ENCODE measurements at places on chromosomes 4 and X.

DNA sequence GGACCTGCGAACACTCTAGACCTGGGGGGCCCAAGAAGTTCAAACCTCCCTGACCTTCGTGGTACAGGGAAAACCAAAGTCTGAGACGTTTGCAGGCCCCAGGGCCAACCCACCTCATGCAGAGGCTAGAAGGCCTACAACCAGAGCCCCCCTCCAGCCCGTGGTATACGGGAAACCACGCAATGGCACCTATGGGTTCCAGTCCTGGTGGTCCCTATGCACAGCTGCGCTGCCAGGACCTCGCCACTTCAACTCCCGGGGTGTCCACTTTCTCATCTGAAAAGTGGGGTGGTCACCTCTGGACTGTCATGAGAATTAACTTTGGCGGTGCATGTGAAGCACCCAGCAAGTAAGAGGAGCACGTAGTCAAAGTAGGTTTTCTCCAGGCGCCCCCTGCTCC, 8.4 kb upstream of the MSX1 start:
- no peak for DNase-seq

GRCh38 chr4:183438458-183439113, 5.8 kb upstream of the CDKN2AIP start:
- no peak for DNase-seq

- no peak for DNase-seq
Measured at GRCh38 chr4:168629566-168629965, 132.7 kb downstream of the PALLD start.

DNA sequence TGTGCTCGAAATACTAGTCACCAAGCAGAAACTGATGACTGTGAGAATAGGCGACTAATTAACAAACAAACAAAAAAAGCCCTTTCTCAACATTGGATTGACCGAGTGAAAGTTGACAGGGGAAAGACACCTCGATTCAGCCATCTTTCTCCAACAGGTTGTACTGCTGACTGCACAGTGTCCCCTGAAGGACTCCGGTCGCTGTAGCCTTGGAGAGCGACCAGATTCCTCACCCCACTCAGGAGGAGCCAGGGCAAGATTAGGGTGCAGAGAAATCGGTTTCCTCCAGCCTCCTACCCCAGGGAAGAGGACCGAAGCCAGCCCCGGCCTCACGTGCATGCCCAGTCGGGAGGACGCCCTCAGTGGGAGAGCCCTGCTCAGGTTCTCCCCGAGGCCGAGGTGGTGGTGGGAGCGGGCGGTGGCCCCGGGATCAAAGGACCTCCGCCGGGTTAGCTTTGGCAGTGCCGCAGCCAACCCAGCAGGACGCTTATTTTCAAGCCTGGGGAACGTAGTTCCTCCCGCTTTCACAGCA, 1.1 kb upstream of the RAP1GDS1 start:
- no peak for DNase-seq

DNA sequence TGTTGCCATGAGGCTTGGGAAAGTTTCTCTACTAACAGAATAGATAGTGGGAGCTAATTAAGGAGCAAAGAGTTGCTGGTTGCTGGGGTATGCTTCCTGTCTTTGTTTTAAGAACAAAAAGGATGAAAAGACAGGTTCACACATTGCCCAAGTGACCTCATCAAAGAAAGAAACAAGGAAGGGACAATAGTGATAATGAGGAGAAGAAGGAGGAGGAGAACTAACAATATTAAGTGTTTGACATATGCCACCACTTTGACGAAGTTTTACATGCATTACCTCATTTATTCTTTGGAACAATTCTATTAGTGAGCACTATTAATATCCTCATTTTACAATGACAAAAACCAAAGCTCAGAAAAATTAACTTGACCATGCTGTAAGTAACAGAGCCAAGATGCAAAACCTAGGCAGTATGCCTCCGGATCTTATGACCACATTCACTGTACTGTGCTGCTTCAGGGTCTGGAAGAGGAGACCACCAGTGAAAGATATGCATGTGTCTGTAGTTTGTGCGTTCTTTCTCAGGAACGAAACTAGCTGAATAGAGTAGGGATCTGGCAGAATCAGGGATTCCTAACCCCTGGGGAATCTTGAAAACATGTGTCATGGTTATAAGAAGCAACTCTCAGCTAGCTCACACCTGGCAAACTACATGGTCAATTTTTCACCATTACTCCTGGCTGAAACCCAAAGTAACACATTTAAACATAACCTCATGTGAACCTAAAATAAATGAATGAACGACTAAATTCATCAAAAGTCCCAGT, 83.8 kb downstream of the MOSPD2 start:
- no peak for DNase-seq

GRCh38 chr4:120018786-120019185, 47.9 kb downstream of the MAD2L1 start:
- no peak for DNase-seq

DNA sequence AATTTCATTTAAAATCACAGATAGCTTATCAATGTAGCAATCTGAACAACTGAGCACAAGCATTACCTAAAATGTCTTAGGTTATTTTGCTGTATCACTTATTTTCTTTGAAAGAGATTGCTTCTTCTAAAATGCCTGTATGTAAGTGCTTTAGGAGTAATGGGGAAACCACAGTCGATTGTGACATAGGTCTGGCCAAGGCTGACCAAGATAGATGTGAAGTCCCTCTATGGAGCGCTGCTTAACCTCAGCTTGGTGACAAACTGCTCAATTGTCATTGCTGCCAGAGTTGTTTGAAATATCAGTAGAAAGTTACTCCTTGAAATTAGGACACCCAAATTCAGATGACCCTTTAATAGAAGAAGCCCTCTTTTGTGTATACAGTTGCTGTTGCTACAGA, 401.9 kb upstream of the NDST4 start:
- DNase-seq: no peak

DNA sequence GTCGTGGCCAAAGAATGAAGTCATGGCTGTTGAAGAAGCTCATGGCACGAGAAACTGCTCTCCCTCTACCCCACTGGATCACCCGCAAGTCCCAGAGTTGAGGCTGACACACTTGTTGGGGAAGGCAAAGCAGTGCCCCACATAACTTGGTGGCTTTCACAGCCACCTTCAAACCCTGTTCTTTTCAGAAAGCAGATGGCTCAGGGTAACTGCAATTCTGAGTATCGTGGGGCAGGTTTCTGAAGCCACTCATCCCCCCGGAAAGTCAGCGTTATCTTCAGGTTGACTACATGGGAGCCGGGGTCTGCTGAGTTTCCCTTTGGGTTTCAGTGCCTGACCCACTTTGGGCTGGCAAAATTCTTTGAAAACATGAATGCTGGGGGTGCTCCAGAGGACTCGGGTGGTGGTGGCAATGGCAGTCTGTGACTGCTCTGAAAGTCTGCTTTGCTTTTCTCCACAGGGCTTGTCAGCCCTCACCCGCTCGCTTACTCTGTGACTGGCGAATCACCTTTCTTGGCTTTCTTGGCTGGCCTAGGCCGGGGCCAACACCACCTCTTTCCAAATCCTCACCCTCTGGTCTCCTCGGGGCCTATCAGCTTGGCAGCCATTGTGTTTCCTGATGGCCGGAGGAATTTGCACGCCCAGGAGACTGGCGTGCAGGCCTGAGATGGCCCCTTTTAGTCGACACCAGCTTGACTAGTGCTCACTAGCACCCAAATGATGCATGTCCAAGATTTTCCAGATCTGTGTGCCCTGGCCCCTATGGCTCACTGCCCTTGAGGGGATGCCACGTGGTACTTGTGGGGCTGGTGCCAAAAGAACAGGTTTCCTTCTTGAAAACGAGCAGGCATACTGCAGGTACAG, 7.3 kb downstream of the PPP1R3F start:
- no peak for DNase-seq

- DNase-seq: no peak
Measured at GRCh38 chr4:156558373-156559025, 413.1 kb downstream of the PDGFC start.

- DNase-seq: no peak
Measured at GRCh38 chr4:14880805-14881204, 121.5 kb upstream of the CPEB2 start.

GRCh38 chr4:17695341-17695740, 80.9 kb downstream of the MED28 start:
- DNase-seq: no peak

GRCh38 chr4:33626221-33626620, 2618.1 kb downstream of the ARAP2 start:
- no peak for DNase-seq

- DNase-seq: no peak
Measured at GRCh38 chrX:153303276-153304262, 18.0 kb downstream of the PNMA6F start.

- no peak for DNase-seq
Measured at GRCh38 chr4:17132226-17132625, 233.8 kb upstream of the LDB2 start.

DNA sequence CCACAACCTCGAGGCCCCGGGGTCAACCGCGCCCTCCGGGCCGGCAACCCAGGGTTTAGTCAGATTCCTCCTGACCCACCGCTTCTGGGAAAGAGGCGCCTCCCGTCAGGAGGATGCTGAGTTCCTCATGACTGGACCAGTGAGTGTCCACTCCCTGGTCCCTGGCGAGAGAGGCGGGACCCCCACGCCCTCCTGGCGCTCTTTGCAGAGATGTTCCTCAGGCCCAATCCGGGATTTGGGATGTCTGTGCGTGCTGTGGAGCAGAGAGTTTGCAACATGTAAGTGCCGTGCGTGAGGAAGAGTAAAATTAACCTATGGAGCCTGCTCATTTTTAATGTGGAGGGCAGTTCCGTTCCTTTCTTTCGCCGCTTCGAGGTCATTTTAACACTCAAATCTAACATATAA, 824 bp upstream of the UGDH start:
- peak; percentile 49 for DNase-seq

DNA sequence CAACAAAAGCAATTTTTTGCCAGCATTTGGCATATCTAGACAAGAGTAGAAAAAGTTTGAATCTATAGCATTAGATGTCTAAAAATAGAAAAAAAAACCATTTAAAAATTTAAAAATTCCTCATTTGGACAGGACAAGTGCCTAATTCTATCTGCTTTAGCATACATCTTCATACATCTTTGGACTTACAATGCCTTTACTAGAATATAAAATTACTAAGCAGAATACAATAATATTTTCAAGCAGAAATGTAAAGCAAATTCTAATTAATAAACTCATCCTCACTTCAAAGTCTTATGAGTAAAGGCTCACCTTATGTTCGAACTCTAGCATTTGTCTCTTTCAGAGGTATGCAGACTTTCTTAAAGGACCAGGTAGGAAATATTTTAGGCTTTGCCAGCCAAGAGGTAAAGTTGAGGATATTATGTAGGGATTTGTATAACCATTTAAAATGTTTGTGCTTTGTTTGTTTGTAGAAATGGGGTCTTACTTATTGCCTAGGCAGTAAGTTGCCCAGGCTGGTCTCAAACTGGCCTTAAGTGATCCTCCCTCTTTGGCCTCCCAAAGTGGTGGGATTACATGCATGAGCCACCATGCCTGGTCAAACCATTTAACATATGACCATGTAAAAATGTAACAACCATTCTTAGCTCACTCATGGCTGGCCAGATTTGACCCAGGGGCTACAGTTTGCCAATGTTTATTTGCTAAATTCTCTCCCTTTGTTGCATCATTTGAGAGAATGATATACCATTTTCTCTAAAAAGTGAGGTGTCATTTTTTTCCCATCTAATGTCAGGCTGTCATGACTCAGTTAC, 29.1 kb downstream of the UGDH start:
- DNase-seq: no peak
